ENCODE measurements at places on chromosomes 7 and 10. TPM values are rescaled to one million over a fixed set of nuclear protein-coding genes. Genes with fewer than 3 reads are reported as not detected.

Gene HKDC1
- 0.40 TPM for total RNA-seq

- H3K27ac ChIP-seq: no peak overlapping the region
- no peak for DNase-seq
Measured at GRCh38 chr7:159146084-159146858, 1.6 kb upstream of the VIPR2 start.

GRCh38 chr7:1447551-1448244, 11.6 kb downstream of the MICALL2 start:
- H3K27me3 ChIP-seq: no peaks in the 10 kb centered on the region
- no peak for DNase-seq
- no peaks in the 10 kb centered on the region for H3K4me1 ChIP-seq
- H3K36me3 ChIP-seq: no peaks in the 10 kb centered on the region
- H3K27ac ChIP-seq: no peak overlapping the region

GRCh38 chr10:102578782-102579181, 65.5 kb upstream of the TRIM8 start:
- no peak overlapping the region for H3K4me3 ChIP-seq
- peaks cover 5% of the 10 kb centered on the region for H3K4me1 ChIP-seq
- H3K27me3 ChIP-seq: no peaks in the 10 kb centered on the region
- no peak overlapping the region for H3K27ac ChIP-seq
- no peaks in the 10 kb centered on the region for H3K36me3 ChIP-seq

Gene HOXA13
- not detected for total RNA-seq

Gene ALKBH4
- 6.9 TPM for total RNA-seq

- H3K27ac ChIP-seq: peak overlapping the region; percentile 28
- peaks cover 61% of the 10 kb centered on the region for H3K4me1 ChIP-seq
- DNase-seq: no peak
- no peak overlapping the region for H3K4me3 ChIP-seq
Measured at GRCh38 chr10:80177781-80178636, 27.3 kb downstream of the ANXA11 start.

Gene PVRIG
- 29.8 TPM for total RNA-seq

DNA sequence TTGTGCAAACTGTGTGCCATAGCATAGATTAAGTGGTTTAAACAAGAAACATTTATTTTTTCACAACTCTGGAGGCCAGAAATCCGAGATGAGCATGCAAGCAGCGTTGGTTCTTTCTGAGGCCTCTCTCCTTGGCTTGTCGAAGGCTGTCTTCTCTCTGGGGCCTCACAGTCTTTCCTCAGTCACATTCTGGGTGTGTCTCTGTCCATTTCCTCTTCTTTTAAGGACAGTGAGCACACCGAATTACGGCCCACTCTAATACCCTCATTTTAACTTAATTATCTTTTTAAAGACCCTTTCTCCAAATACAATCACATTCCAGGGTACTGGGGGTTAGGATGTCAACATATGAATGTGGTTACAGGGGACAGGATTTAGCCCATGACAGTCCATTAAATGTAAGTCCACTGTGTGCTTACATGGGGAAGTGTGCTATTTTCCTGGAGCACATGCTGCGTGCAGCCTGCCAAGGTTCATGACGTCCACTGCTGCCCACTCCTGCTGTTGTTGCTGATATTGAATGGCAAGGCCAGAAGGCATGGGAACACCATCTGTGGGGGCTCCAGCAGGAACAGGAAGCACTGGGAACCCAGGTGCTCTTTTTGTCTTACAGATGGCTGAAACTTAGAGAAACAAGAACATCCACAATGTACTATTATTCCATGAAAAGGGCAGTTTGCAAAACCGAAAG, 365.5 kb downstream of the GALNT17 start:
- no peaks in the 10 kb centered on the region for H3K36me3 ChIP-seq
- no peaks in the 10 kb centered on the region for H3K27me3 ChIP-seq
- no peak overlapping the region for H3K27ac ChIP-seq
- no peak overlapping the region for H3K4me3 ChIP-seq

- peak; percentile 29 for DNase-seq
- H3K4me1 ChIP-seq: peaks cover 18% of the 10 kb centered on the region
- H3K36me3 ChIP-seq: no peaks in the 10 kb centered on the region
Measured at GRCh38 chr7:20329389-20330238, 1.1 kb upstream of the ITGB8 start.

Gene MEOX2
- not detected for total RNA-seq

Gene SPDYE8
- not detected for total RNA-seq

Gene TCTN3
- total RNA-seq: 17.6 TPM

DNA sequence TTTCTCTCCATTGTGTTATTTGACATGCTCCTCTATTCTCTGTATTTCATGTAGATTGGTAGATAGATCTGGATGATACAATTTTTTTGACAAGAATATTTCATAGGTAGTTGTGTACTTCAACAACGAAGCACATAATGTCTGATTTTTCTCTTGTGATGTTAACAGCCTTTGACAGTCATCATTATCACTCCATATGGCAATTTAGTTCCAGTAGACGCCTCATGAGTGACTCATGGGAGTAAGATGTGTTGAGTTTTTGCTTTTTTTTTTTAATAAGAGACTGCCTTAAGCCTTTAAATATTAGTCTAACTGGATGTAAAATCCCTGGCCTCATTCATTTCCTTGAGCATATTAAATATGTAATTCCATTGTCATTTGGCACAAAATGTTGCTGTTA, 123.5 kb upstream of the ZNF32 start:
- no peaks in the 10 kb centered on the region for H3K36me3 ChIP-seq
- no peak overlapping the region for H3K27ac ChIP-seq
- DNase-seq: no peak
- H3K4me1 ChIP-seq: no peaks in the 10 kb centered on the region
- no peak overlapping the region for H3K4me3 ChIP-seq

GRCh38 chr10:11178606-11179515, 161.2 kb downstream of the CELF2 start:
- no peaks in the 10 kb centered on the region for H3K27me3 ChIP-seq
- DNase-seq: peak; percentile 94
- H3K36me3 ChIP-seq: peaks cover 94% of the 10 kb centered on the region
- no peak overlapping the region for H3K27ac ChIP-seq

- H3K36me3 ChIP-seq: peaks cover 7% of the 10 kb centered on the region
- peak within 1 kb of the TSS; percentile 39 for H3K27ac ChIP-seq
- H3K4me3 ChIP-seq: peak within 1 kb of the TSS; percentile 50
- H3K4me1 ChIP-seq: peaks cover 16% of the 10 kb centered on the region
- peak; percentile 15 for DNase-seq
Measured at GRCh38 chr7:139829025-139829774, at the start of gene TBXAS1. TSS of gene TBXAS1 (plus strand) at chr7:139829264. CDS start at chr7:139829391, 127 bp downstream.

GRCh38 chr7:727104-727805, at the start of gene PRKAR1B:
TSS of gene PRKAR1B (minus strand) at chr7:727281. CDS start at chr7:711505, 15,776 bp downstream.
- peak; percentile 65 for DNase-seq
- H3K27ac ChIP-seq: peak within 1 kb of the TSS; percentile 82
- peaks cover 36% of the 10 kb centered on the region for H3K4me1 ChIP-seq
- H3K27me3 ChIP-seq: no peaks in the 10 kb centered on the region
- H3K4me3 ChIP-seq: peak within 1 kb of the TSS; percentile 87

Measured in activated CD8-positive, alpha-beta T cell treated with anti-CD3 and anti-CD28 coated beads for 36 hours (primary cell).